Activated naive CD8-positive, alpha-beta T cell treated with anti-CD3 and anti-CD28 coated beads, Interleukin-2, amount 50 U/mL, for 24 hours (primary cell): ENCODE measurements at places on chromosomes 5 and 9.

- DNase-seq, result no peak
Observed at GRCh38 chr5:35884191-35884769, 27.6 kb downstream of the IL7R start.

GRCh38 chr9:134634176-134634575, 7.4 kb upstream of the COL5A1 start:
- DNase-seq, result no peak

DNA sequence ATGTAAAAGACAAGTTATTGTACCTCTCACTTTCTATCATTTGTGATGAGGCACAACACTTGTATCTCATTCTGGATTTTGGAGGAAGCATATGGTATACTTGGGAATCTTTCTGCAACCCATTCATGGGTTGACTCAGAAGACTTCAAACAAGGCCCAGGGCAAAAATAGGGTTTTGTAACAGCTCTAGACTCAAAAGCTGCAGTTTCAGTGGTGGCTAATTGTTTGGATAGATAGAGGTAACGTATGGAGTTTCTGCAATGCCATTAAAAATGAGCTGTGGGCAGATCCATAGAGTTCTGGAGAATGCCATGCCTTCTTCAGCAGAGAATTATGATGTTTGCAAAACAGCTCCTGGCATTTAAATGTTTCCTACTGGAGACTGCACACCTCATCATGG, 279.6 kb upstream of the VLDLR start:
- no peak for DNase-seq

- DNase-seq, result no peak
Observed at GRCh38 chr9:83185488-83186154, 122.7 kb upstream of the RASEF start.

DNA sequence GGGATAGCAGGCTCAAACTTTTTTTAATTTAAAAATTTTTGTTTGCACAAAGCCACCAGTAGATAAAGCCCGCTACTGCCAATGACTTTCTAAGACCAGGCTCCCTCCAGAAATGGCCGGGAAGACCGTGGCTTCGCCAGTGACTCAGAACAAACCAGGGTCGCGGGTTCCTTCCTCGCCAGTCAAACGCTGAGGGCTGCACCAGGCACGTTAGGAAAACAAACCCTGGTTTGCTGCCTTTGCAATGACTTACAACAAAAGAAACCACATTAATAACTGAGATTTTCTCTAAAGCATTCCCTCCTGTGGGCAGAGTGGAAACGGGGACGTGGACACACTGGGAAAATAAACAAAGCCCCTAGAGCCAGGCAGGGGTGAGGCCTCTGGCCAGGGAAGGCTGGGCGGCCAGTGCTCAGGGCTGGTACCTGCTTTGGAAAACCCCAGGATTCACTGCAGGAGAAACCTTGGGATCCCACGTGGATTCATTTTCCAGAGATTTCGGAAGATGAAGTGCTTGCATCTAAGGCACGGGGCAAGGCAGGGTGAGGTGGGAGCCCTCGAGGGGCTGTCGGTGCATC, 3.8 kb downstream of the PRRX2 start:
- peak; percentile 16 for DNase-seq

- DNase-seq, result no peak
Observed at GRCh38 chr5:16733331-16734006, 116.7 kb upstream of the RETREG1 start.

DNA sequence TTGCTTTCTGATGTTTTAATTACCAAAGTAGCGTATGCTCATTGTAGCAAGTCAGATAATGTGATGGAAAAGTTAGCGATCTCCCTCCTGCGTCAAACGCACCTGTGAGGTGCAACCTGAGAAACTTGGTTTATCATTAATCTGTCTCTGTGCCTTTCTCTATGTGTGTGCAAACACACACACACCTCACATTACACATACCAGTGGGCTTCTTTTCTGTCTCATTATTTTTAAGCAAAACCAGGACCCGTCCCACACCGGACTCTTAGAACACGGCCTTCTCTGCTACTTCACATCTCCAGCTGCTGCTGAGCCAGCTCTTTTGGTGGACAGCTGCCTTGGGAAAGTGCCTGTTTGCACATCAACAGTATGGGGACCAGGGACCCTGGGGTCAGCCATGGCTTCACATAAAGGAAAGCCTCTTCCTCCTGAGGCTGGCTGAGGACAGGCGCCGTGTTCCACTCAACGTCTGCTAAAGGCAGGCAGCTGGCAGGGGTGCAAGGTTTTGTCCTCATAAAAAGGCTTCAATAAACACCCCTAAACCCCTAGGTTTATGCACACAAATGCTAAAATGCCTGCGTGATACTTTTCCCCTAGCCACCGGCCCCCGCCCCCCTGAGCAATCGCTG, 44.2 kb downstream of the MRPL36 start:
- DNase-seq, result no peak

DNA sequence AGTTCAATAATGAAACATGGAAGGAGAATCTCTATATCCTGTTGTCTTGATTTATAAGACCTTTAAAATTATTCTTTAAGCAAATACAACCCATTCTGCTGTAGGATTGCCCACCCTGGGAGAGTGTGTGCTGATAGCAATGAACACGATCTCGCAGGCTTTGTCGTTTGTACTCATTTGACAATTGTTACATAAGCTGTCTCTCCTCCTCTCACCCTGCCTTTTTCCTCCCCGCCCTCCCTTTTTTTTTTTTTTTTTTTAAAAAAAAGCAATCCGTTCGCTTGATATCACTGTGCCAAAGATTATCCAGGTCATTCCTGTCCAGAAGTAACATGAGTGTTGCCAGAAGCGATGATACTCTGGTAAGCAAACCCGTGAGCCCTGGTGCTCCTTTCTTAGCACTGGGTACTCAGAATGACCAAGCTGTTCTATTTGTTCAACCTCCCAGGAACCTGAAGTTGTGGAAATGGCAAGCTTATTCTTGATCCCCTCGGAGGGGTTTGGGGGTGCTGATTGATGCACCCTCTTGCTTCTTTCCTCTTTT, 82.7 kb upstream of the CTSL start:
- DNase-seq, result no peak

DNA sequence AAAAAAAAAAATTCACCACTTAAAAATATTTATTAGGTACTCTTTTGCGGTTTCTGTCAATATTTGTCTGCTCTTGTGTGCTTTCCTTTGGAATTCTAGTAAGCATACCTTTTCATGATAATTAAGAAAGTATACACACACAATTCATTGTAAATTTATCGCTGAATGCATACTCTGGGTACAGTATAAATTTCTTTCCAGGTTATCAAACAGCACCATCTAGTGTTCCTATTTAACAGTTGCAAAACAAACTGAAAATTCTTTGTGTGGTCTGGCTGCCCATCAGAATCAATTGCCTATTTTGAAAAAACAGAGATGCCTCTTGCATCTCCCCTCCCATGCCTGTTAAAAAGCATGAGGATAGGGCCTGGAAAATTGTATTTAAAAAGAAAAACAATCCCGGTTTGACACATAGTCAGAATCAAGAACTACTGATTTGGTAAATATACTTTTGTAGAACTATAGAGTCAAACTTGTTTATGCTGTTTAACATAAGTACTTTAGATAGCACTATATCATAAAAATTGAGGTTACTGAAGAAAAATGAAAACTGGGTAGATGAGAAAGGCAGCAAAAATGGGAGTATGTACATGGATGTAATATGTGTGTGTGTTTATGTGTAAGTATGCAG, 16.2 kb downstream of the PGGT1B start:
- no peak for DNase-seq

DNA sequence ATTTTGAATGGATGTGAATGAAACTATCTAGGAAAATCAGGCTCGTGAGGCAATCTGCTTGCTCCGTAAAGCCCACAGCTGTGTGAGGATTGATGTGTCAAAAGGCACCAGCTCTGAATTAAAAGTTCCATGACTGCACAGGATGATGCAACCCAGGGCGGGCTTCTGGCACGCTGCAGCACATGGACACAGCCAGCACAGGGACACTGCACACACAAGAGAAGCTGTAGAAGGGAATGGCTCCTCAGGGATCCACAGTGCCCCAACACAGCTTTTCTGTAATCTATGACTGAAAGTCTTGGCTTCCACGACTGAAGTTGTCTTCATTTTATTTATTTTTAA, 151.0 kb downstream of the GCNT1 start:
- DNase-seq, result no peak

GRCh38 chr9:23855873-23856604, 30.0 kb upstream of the ELAVL2 start:
- DNase-seq, result no peak
